ENCODE measurements at places on chromosomes 5 and 9.

- peak; percentile 16 for DNase-seq
Observed at GRCh38 chr5:132296412-132297016, 2.3 kb downstream of the SLC22A4 start.

DNA sequence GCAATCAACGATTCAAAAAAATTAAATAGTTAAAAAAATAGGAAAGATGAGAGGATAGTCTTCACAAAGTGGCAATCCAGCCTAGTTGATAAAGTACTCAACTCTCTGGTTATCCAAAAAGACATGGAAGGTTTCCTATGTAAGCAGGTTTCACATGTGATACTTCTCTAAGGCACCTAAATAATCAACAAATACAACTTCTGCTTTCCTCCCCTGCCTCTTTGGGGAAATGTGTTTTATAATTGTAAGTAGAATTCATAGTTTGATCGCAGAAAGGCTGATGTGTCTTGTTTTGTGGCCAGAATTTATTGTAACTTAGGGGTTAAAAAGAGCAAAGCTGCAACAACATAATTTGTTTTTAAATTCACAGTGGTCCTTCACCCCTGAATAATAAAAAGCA is 855.5 kb upstream of the DMAC1 start:
- DNase-seq: no peak

GRCh38 chr5:140694276-140694675 is 3.0 kb downstream of the HARS2 start:
- DNase-seq: no peak

GRCh38 chr5:79456890-79457583 is 56.9 kb downstream of the HOMER1 start:
- DNase-seq: no peak

GRCh38 chr9:9820436-9820835 is 792.4 kb downstream of the PTPRD start:
- DNase-seq: no peak

- DNase-seq: no peak
Observed at GRCh38 chr5:179865491-179866240, 7.0 kb upstream of the MRNIP start.

Measured in EL (cell line).